ENCODE measurements at places on chromosomes 1 and 21. TPM values are rescaled to one million over a fixed set of nuclear protein-coding genes. Genes with fewer than 3 reads are reported as not detected.

- H3K36me3 ChIP-seq, result no peaks in the 10 kb centered on the region
- H3K4me1 ChIP-seq, result peaks cover 27% of the 10 kb centered on the region
- peak overlapping the region; percentile 44 for H3K4me3 ChIP-seq
- peak; percentile 74 for DNase-seq
- H3K27me3 ChIP-seq, result no peaks in the 10 kb centered on the region
- peak overlapping the region; percentile 71 for H3K27ac ChIP-seq
These were observed 32.8 kb upstream of the DNASE2B start for GRCh38 chr1:84365225-84366221.

- H3K4me1 ChIP-seq, result no peaks in the 10 kb centered on the region
- H3K36me3 ChIP-seq, result peaks cover 7% of the 10 kb centered on the region
- no peak overlapping the region for H3K27ac ChIP-seq
These were observed 235.0 kb upstream of the NFIA start for GRCh38 chr1:60847391-60847790.

DNA sequence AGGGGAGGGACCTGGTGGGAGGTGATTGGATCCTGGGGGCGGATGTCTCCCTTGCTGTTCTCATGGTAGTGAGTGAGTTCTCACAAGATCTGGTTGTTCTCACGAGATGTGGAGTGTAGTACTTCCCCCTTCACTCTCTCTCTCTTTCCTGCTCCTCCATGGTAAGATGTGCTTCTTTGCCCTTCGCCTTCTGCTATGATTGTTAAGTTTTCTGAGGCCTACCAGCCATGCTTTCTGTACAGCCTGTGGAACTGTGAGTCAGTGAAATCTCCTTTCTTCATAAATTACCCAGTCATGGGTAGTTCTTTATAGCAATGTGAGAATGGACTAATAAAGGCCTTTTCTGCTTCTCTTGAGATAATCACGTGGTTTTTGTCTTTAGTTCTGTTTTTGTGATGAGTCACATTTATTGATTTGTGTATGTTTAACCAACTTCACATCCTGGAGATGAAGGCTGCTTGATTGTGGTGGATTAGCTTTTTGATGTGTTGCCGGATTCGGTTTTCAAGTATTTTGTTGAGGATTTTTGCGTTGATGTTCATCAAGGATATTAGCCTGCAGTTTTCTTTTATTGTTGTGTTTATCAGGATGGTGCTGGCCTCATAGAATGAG is 45.5 kb downstream of the RABGAP1L start:
- H3K27ac ChIP-seq, result peak overlapping the region; percentile 90
- H3K36me3 ChIP-seq, result peaks cover 20% of the 10 kb centered on the region
- no peak for DNase-seq
- no peaks in the 10 kb centered on the region for H3K27me3 ChIP-seq
- peaks cover 55% of the 10 kb centered on the region for H3K4me1 ChIP-seq
- H3K4me3 ChIP-seq, result peak overlapping the region; percentile 74

GRCh38 chr1:68010090-68010489 is 40.3 kb downstream of the DIRAS3 start:
- H3K4me3 ChIP-seq, result no peak overlapping the region
- no peak for DNase-seq
- H3K27me3 ChIP-seq, result peaks cover 5% of the 10 kb centered on the region
- no peak overlapping the region for H3K27ac ChIP-seq
- H3K36me3 ChIP-seq, result peaks cover 5% of the 10 kb centered on the region

DNA sequence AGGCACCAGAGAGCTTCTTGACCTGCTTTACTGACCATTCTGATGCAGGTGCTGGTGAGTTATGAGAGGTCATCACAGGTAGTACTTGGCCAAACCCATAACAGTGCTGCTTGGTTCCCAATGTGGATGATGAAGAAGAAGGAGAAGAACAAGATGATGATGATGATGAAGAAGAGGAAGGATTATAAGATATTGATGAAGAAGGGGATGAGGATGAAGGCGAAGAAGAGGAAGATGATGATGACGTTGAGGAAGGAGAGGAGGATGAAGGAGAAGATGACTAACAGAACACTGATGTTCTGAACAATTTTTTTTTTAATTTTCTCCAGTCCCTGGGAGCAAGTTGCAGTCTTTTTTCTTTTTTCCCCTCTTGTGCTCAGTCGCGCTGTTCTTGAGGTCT is 23.9 kb upstream of the SLAMF1 start:
- H3K27me3 ChIP-seq, result no peaks in the 10 kb centered on the region
- peak overlapping the region; percentile 50 for H3K27ac ChIP-seq
- no peak for DNase-seq
- H3K4me3 ChIP-seq, result peak overlapping the region; percentile 4
- peaks cover 38% of the 10 kb centered on the region for H3K4me1 ChIP-seq

CGN gene
- 0.31 TPM for total RNA-seq

DNA sequence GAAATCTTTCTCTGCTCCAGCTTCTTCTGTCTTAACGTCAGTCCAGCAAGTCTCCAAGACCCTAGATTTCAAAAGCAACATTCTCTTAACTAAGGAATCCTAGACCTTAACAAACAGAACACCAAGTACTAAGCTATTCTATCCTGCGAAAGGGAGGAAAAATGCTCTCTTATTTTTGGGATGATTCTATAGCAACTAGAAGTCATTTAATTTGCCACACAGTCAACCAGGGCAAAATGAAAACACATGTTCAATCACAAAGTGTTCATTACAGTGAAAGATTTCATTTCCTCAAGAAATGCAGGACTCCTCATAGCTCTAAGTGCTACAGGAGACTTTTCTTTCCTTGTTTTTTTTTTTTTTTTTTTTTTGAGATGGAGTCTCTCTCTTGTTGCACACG is 36.2 kb upstream of the DOCK7 start:
- no peaks in the 10 kb centered on the region for H3K4me1 ChIP-seq
- no peak for DNase-seq
- H3K4me3 ChIP-seq, result no peak overlapping the region
- H3K27ac ChIP-seq, result no peak overlapping the region
- H3K27me3 ChIP-seq, result peaks cover 11% of the 10 kb centered on the region

GRCh38 chr21:42545317-42545716 is 31.7 kb downstream of the SLC37A1 start:
- peaks cover 11% of the 10 kb centered on the region for H3K4me1 ChIP-seq
- H3K27ac ChIP-seq, result no peak overlapping the region
- DNase-seq, result no peak
- no peak overlapping the region for H3K4me3 ChIP-seq
- peaks cover 11% of the 10 kb centered on the region for H3K36me3 ChIP-seq

CACNA1S gene
- not detected for total RNA-seq

DNA sequence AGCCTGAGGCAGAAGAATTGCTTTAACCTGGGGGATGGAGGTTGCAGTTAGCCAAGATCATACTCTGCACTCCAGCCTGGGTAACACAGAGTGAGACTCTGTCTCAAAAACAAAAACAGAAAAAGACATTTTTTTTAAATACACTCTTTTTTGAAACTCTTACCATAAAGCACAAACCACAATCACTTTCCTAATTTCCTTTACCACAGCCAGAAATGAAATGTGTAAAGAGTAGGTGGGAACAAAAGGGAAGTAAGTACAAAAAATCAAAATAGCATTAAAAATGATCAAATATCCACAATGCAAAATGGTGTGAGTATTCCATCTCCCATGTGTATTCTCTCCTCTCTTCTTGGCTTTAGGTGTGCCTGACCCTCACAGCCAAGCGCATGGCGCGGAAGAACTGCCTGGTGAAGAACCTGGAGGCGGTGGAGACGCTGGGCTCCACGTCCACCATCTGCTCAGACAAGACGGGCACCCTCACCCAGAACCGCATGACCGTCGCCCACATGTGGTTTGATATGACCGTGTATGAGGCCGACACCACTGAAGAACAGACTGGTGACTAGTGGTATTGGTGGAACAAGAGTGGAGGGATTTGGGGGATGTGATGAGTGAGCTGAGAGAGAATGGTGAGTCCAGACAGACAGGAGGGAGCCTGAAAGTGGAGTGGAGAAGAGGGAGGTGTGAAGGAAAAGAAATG is 14.9 kb downstream of the ATP1A4 start:
- no peak for DNase-seq
- no peak overlapping the region for H3K4me3 ChIP-seq
- H3K4me1 ChIP-seq, result peaks cover 39% of the 10 kb centered on the region
- peaks cover 65% of the 10 kb centered on the region for H3K27me3 ChIP-seq
- H3K36me3 ChIP-seq, result no peaks in the 10 kb centered on the region
- no peak overlapping the region for H3K27ac ChIP-seq

UBE2U gene
- not detected for total RNA-seq

DNA sequence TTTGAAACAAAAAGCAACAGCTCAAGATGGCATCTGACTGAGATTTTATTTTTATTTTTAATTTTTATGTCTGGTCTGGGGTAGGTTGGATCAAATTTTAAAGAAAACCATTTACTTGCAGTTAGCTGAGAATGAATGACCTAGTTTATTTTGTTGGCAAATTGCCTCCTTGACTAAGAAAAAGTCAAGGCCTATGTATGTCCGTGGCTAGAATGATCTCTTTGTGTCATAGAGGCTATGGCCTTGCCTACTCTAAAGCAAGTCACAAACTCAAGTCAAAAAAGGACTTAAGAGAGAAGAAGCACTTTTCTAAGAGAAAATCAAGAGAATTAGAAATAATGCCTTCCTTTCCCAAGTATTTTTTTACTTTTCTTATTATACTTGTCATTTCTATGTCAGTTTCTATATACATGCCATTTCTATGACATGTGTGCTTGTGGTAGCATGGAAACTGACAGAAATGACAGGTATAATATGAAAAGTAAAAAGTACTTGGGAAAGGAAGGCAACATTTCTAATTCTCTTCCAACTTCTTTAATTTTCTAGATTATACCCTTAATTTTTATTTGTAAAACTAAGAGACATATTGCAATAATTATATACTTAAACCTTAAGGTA is 136.7 kb downstream of the CENPF start:
- no peak for DNase-seq
- no peaks in the 10 kb centered on the region for H3K36me3 ChIP-seq
- H3K4me1 ChIP-seq, result no peaks in the 10 kb centered on the region
- H3K27ac ChIP-seq, result no peak overlapping the region
- no peak overlapping the region for H3K4me3 ChIP-seq
- H3K27me3 ChIP-seq, result no peaks in the 10 kb centered on the region

GRCh38 chr1:18297896-18298648 is 182.7 kb upstream of the KLHDC7A start:
- H3K36me3 ChIP-seq, result no peaks in the 10 kb centered on the region
- H3K27ac ChIP-seq, result no peak overlapping the region
- peaks cover 27% of the 10 kb centered on the region for H3K27me3 ChIP-seq
- H3K4me3 ChIP-seq, result no peak overlapping the region

DNA sequence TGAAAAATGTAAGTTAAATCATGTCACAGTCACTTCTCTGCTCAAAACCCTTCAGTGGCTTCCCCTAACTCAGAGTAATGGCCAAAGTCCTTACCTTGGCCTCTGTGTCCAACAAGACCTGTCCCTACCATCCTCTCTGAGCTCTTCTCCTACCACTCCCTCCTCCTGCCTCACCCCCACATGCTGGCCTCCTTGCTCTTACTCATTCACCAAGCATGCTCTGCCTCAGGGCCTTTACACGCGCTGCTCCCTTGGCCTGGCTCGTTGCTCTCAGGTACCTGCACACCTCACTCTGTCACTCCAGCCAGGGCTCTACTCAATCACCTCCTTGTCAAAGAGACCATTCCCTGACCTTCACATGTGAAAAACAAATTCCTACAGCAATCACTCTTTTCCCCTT is 54.2 kb downstream of the SEC16B start:
- H3K27ac ChIP-seq, result no peak overlapping the region
- H3K27me3 ChIP-seq, result no peaks in the 10 kb centered on the region
- no peaks in the 10 kb centered on the region for H3K4me1 ChIP-seq

DNA sequence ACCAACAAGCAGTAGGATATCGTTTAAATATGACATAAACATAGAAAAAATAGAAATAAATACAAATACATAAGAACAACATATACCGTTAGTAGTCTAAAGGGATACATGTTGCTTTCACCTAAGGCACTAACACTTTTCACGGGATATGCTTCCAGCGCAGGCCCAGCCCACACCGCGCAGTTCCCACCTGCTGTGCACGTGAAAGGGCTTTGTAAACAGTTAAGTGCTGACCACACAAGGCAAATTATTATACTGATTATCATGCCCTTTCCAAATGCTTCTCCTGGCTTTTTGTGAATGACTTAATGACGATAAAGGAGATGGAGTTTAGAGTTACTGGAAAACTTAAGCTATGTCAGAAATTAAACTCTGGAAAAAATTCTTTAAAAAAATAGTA is 11.3 kb upstream of the IL22RA1 start:
- no peak overlapping the region for H3K27ac ChIP-seq
- H3K27me3 ChIP-seq, result peaks cover 17% of the 10 kb centered on the region
- H3K36me3 ChIP-seq, result no peaks in the 10 kb centered on the region
- peaks cover 10% of the 10 kb centered on the region for H3K4me1 ChIP-seq

DNA sequence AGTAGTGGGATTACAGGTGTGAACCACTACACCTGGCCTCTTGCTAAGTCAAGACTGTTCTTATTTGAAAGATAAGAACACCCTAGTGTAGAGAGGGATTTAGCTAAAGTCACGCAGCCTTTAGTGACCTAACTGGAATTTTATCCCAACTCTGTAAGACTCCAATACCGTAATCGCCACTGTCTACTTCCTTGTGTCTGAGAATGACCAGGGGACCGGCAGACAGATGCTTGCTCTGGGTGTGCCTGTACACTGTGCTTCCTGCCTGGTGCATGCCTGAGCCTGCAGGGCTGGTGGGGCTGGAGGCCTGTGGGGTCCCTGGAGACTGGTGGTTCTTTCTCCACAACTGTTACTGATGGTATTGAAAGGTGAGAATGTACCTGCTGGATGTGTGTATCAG is 15.3 kb downstream of the MFSD2A start:
- H3K4me3 ChIP-seq, result no peak overlapping the region
- no peak for DNase-seq
- H3K36me3 ChIP-seq, result no peaks in the 10 kb centered on the region
- H3K27me3 ChIP-seq, result no peaks in the 10 kb centered on the region
- H3K4me1 ChIP-seq, result peaks cover 21% of the 10 kb centered on the region

DNA sequence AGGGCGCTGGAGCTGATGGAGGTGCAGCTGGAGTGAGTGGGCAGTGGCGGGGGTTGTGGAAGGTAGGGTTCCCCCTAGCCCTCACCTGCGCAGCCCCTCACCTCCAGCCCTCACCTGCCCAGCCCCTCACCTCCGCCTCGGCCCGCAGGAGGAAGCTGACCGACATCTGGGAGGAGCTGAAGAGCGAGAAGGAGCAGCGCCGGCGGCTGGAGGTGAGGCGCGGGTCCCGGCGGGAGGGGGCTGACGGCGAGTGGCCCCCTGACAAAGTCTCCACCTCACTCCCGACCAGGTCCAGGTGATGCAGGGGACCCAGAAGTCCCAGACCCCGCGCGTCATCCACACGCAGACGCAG is 2.7 kb downstream of the EVA1B start:
- H3K36me3 ChIP-seq, result no peaks in the 10 kb centered on the region
- H3K27me3 ChIP-seq, result no peaks in the 10 kb centered on the region
- no peak for DNase-seq
- H3K4me3 ChIP-seq, result peak overlapping the region; percentile 36

GRCh38 chr1:9825093-9826074 is 1.6 kb upstream of the CLSTN1 start:
- no peaks in the 10 kb centered on the region for H3K36me3 ChIP-seq
- no peak for DNase-seq
- peak overlapping the region; percentile 19 for H3K27ac ChIP-seq
- H3K27me3 ChIP-seq, result no peaks in the 10 kb centered on the region
- H3K4me3 ChIP-seq, result peak overlapping the region; percentile 55
- H3K4me1 ChIP-seq, result peaks cover 34% of the 10 kb centered on the region

- no peak for DNase-seq
- peaks cover 29% of the 10 kb centered on the region for H3K27me3 ChIP-seq
- no peaks in the 10 kb centered on the region for H3K4me1 ChIP-seq
These were observed 130.8 kb downstream of the LACTBL1 start for GRCh38 chr1:22841860-22842281.

RBM34 gene
- 132 TPM for total RNA-seq

GORAB gene
- 13.3 TPM for total RNA-seq

CHIA gene
- not detected for total RNA-seq

- no peak overlapping the region for H3K4me3 ChIP-seq
- DNase-seq, result no peak
- no peaks in the 10 kb centered on the region for H3K27me3 ChIP-seq
- H3K27ac ChIP-seq, result no peak overlapping the region
These were observed 80.3 kb downstream of the DISC1 start for GRCh38 chr1:231706934-231707333.
